Transverse colon (tissue), 4 donors: ENCODE measurements at places on chromosomes 3 and 15.

DNA sequence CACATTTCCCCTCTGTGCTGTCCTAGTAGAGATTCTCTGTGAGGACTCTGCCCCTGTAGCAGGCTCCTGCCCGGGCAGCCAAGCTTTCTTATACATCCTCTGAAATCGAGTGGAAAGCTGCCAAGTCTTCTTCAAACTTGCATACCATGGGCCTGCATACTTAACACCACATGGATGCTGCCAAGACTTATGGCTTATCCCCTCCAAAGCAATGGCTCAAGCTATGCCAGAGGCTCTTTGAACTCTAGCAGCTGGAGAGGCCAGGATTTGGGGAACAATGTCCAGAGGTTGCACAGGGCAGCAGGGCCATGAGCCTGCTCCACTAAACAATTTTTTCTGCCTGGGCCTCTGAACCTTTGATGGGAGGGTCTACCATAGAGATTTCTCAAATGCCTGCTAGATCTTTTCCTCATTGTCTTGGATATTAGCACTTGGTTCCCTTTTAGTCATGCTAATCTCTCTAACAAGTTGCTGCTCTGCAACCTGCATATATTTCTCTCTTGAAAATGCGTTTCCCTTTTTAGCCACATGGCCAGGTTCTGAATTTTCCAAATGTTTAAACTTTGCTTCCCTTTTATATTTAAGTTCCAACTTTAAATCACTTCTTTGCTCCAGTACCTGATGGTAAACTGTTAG is 6.1 kb upstream of the PLSCR4 start:
- no peak for DNase-seq

- DNase-seq, result no peak
Observed at GRCh38 chr15:80586161-80586560, 108.9 kb upstream of the ABHD17C start.

- no peak for DNase-seq
Observed at GRCh38 chr3:127216415-127217261, 23.7 kb downstream of the PRR23E start.

GRCh38 chr3:52406231-52406661 is 38.7 kb downstream of the SEMA3G start:
- DNase-seq, result peak; percentile 78

DNA sequence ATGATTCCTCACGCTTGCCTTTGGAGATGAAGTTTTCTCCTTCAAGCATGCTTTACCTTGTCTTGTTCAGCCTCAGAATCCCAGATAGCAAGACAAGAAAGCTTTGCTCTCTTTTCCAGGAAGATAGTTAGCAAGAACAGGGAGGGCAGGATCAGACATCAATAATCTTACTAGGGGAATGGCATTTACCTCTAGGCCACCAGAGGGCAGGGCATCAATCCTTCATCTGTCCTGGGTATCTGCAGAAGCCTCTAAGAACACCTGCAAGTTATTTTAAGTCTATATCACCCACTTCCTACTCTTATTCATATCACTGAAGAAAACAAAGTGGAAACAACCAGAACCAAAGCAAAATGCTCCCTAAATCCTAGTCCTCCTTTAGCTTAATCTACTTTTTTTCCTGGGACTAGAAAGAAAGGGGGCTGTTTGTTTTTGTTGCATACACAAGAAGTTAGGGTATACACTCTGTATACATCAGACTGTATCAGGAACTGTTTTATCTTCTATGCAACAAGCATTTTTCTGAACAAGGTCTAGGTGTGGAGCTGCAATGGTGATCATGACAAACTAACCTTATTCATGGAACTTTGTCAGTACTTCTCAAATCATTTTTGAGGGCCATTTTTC is 862.5 kb downstream of the CADM2 start:
- peak; percentile 17 for DNase-seq

- DNase-seq, result no peak
Observed at GRCh38 chr15:100158356-100158755, 183.4 kb downstream of the ADAMTS17 start.

GRCh38 chr3:122257644-122258364 is 67.2 kb upstream of the CSTA start:
- no peak for DNase-seq

DNA sequence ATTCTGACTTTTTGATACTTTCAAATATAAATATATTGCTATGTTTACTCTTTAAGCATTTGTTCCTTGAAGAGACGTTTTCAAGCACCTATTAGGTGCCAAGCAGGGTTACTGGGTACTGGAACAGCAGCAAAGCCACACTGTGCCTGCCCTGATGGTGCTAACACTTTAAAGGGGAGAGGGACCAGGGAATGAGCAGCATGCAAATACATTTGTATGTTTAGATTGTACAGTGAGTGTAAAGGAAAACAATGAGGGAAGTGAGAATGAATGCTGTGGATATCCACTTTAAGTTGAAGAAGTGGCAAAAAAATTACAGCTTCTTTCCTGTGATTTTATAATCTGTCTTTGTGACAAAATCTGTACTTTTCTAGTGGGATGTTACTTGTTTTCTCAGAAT is 400.2 kb upstream of the ATP11B start:
- DNase-seq, result no peak

- peak; percentile 74 for DNase-seq
Observed at GRCh38 chr15:31297575-31298456, 28.8 kb upstream of the KLF13 start.

- DNase-seq, result no peak
Observed at GRCh38 chr15:60700437-60700836, 221.5 kb upstream of the ICE2 start.

GRCh38 chr3:135806317-135806716 is 159.2 kb upstream of the PPP2R3A start:
- no peak for DNase-seq

- DNase-seq, result no peak
Observed at GRCh38 chr3:128254066-128254590, 100.8 kb downstream of the EEFSEC start.

DNA sequence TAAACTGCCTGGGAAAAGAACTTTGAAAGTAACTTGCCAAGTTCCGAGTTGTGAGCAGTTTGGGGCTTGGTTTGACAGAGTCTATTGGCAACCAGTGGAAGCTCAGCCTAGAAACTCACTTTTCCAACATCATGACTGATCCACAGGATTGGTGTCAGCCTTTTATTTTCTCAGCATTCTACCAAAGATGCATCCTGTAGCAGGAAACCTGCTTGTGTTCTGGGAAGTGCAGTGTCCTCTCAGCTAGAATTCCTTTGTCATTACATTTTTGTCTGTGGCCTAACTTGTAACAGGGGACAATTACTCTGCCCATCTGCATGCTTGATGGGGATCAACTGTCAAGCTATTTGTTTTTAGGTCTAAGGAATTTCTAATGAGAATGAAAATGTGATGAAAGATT is 116.7 kb upstream of the LMOD3 start:
- no peak for DNase-seq

DNA sequence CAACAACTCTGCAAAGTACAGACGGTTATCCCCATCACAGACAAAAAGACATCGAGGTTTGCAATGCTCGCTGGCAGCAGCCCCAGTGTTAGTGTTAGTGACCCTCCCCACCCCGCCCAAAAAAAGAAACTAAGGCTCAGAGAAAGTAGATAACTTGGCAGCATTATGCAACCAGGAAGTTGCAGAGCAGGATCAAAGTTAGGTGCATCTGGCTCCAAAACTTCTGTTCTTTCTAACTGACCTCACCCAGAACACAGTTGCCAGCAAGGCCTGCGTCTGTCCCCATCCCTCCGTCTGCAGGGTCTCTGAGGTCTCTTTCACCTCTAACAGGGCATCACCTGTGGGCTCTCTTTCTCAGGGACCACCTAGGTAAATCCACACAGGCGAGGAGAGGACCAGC is 51.5 kb downstream of the BDH1 start:
- DNase-seq, result no peak

GRCh38 chr3:64539451-64540196 is 148.2 kb downstream of the ADAMTS9 start:
- DNase-seq, result peak; percentile 52

DNA sequence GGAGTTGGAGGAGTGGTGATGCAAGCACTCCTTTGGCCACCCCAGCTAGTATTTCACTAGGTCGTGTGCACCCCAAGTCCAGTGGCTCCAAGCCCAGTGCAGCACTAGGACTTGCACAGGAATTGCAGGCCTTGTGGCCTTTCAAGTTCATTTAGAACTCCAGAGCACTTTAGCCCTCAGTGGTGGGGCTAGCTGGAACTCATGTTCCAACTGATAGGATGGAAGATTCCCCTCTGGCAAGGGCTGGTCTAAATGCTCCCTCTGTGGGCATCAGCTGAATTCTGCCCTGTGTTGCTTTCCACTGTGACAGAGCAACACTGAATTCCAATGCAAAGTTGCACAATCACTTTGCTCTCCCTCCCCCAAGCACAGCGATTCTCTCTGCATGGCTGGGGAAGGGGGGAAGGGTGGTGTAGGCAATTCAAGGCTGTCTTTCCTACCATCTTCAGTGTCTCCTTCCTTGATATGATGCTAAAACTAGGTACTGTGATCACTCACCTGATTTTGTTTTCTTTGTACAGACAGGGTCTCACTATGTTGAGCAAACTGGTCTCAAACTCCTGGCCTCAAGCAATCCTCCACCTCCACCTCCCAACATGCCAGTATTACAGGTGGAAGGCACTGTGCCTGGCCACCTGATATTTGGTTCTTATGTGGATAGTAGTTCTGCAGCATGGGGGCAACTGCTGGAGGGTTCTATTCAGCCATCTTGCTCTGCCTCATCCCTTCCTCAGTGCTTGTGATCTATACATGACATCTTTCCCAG is 10.3 kb downstream of the USF3 start:
- DNase-seq, result no peak

GRCh38 chr3:114608293-114608692 is 314.5 kb downstream of the TIGIT start:
- no peak for DNase-seq

DNA sequence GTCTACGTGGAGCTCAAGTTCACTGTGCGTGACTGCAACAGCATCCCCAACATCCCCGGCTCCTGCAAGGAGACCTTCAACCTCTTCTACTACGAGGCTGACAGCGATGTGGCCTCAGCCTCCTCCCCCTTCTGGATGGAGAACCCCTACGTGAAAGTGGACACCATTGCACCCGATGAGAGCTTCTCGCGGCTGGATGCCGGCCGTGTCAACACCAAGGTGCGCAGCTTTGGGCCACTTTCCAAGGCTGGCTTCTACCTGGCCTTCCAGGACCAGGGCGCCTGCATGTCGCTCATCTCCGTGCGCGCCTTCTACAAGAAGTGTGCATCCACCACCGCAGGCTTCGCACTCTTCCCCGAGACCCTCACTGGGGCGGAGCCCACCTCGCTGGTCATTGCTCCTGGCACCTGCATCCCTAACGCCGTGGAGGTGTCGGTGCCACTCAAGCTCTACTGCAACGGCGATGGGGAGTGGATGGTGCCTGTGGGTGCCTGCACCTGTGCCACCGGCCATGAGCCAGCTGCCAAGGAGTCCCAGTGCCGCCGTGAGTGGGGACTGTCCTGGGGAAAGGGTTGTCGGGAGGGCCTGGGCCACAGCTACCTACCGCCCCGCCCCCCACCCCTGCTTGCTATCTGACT is 11.2 kb downstream of the EPHB3 start:
- no peak for DNase-seq

GRCh38 chr15:100112061-100112420 is 229.7 kb downstream of the ADAMTS17 start:
- DNase-seq, result no peak

DNA sequence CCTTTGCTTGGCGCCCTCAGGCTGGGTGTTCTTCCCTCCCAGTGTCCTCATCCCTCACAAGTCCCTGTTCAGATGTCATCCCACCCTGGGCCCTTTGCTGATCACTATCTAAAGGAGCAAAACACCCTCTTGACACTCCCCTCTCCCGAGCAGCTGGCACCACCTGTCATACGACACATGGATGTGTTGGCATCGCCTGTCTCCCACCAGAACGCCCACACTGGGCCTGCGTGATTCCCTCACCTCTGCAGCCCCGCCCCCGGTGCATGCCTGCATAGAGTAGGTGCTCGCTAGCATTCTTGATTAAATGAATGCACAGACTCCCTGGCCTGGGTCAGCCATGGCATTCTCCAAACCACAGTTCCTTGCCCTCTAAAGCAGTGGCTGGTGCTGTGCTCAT is 75.8 kb downstream of the DNAJB8 start:
- DNase-seq, result no peak
